Esophagus squamous epithelium (tissue), 5 donors: ENCODE measurements at places on chromosomes 11 and 22. TPM values are rescaled to one million over a fixed set of nuclear protein-coding genes. Genes with fewer than 3 reads are reported as not detected.

The TMEM191B gene
- total RNA-seq: not detected

The MGAT3 gene
- 1.3 TPM for total RNA-seq

The MCAT gene
- total RNA-seq: 26.7 TPM

The GCAT gene
- 21.7 TPM for total RNA-seq

The OR52I2 gene
- total RNA-seq: not detected

The VSIG10L2 gene
- total RNA-seq: 0.27 TPM

The CYP2D6 gene
- total RNA-seq: 0.91 TPM

The RBX1 gene
- 46.5 TPM for total RNA-seq

The TMEM151A gene
- total RNA-seq: not detected

The OR52R1 gene
- total RNA-seq: not detected

The TIGD3 gene
- 1.3 TPM for total RNA-seq

The GAB4 gene
- total RNA-seq: not detected
